Glomerular endothelial cell (primary cell): ENCODE measurements at places on chromosomes 7 and 10.

- DNase-seq = no peak
Measured at GRCh38 chr10:43665054-43665453, 16.4 kb upstream of the ZNF32 start.

GRCh38 chr10:42875798-42876341 is 93.3 kb downstream of the BMS1 start:
- no peak for DNase-seq

DNA sequence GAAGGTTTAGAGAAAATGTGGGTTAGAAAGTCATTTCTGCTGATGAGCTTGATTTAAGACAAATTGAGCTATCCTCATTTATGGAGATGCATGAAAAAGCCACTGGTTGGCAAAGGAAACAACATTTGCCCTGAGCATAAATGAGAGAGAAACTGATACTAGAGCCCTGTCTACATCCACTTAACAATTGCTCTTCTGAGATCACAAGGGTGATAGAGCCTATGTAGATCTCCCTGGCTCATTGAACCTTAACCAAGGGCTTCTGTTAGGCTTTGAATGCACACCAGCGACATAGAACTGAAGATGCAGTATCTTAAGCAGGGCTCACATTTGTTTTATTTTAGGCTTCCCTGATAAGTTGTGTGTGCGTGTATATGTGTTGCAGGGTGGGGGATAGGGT is 35.0 kb downstream of the GPR141 start:
- no peak for DNase-seq

- DNase-seq = no peak
Measured at GRCh38 chr7:140304191-140304799, 94.0 kb downstream of the SLC37A3 start.

GRCh38 chr10:100122780-100123179 is 41.1 kb upstream of the CPN1 start:
- DNase-seq = no peak

DNA sequence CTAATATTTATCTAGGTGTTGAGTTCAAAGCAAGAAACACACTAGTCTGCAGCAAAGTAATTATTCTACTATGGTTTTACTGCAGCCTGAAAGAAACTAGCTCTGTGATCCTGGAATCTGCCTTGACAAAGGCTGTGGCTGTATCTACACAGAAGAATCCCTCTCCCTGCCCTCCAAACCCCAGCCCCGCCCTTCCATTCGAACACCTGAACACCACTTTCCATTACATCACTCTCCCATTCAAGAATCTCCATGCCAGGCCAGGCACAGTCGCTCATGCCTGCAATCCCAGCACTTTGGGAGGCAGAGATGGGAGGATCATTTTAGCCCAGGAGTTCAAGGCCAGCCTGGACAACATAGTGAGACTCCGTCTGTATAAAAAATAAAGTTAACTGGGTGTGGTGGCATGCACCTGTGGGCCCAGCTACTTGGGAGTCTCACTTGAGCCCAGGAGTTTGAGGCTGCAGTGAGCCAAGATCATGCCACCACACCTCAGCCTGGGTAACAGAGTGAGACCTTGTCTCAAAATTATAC is 23.3 kb downstream of the LRRC20 start:
- DNase-seq = no peak

- no peak for DNase-seq
Measured at GRCh38 chr7:89593125-89593524, 561.1 kb upstream of the STEAP1 start.

GRCh38 chr7:44286618-44287487 is 38.5 kb downstream of the CAMK2B start:
- no peak for DNase-seq

- no peak for DNase-seq
Measured at GRCh38 chr7:30846378-30846777, 65.3 kb upstream of the AQP1 start.

DNA sequence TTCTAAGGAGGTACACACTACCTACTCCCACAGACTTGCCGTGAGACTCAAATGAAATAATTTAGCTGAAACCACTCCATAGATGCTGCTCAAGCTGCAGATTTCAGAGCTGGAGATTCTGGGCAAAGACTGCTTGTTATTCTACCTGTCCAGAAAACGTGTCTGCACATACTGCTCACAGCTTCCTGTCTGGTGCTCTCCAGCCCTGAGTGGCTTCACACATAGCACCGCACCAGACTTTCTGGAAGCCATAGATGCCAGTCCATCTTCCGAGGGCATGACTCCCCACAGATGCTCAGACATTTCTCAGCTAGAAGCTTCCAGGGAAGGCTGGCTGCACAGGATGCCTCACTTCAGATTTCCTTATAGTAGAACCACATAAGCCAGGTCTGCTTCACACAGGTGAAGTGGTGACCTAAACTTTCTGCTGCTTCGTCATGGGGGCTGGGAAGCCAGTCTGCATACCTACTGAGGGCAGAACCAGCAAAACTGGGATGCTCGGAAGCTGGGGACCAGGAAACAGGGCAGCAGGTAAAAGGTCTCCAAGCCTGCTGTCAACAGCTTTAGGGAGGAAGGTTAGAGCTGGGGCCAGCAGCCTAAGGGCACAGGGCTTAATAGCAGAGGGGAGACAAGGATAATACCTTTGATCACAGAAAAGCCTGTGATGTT is 18.2 kb downstream of the CCDC6 start:
- DNase-seq = no peak

- no peak for DNase-seq
Measured at GRCh38 chr7:104509874-104510273, 181.5 kb downstream of the LHFPL3 start.

- DNase-seq = no peak
Measured at GRCh38 chr10:21519941-21520436, 5.5 kb downstream of the SKIDA1 start.

DNA sequence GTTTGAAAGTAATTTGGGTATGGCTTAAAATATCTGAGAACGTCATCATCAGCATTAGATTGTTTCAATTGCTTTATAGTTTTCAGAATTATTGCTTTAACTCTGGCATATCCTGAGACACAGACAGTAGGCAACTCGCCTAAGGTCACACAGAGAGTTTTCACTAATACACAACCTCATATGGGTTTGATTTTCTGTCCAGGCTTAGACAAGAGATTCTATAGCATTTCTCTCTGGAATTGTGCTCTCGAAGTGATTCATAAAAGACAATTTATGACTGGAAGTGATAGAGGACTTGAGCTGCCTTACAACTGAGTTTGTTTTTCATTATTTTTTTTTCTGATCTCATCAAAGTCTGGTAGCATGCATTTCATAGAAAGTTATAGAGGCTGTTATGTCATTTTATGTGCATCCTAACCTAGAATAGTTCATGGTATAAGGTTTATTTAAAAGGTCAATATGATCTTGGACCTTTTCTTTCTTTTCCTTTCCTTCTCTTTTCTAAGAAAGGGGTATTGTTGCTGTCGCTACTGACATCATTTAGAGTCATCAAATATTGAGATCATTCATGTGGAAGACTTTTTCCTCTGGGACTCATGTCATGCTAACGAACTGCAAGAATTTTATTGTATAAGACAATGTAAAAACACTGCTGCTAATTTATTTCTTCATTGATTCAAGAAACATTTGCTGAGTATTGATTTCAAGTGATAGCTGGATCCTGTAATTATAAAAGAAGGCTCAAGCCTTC is 278.2 kb downstream of the PLXDC2 start:
- no peak for DNase-seq

GRCh38 chr7:111138193-111138569 is 47.3 kb downstream of the LRRN3 start:
- DNase-seq = no peak

GRCh38 chr10:130254662-130255061 is 118.5 kb downstream of the GLRX3 start:
- DNase-seq = no peak

DNA sequence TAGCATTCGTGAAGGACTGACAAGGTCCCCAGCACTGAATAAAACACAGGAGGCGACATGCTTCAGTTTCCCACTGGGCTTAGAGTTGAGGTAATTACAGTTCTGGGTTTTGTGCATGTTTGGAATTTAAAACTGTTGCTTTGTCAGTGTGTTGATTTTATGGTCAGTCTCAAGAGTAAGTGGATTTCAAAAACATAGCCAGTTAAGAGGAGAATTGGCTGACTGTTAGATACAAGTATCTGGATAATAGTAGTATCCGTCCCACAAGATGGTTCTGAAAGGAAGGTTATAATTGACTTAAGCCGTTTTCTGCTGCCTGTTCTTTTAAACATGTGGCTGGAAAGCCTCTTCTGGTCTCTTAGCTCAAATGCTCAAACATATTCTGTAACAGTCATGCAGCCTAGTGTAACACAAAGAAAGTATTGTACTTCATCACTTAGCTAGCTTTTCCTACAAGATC is 170.9 kb downstream of the POLR1F start:
- DNase-seq = no peak

DNA sequence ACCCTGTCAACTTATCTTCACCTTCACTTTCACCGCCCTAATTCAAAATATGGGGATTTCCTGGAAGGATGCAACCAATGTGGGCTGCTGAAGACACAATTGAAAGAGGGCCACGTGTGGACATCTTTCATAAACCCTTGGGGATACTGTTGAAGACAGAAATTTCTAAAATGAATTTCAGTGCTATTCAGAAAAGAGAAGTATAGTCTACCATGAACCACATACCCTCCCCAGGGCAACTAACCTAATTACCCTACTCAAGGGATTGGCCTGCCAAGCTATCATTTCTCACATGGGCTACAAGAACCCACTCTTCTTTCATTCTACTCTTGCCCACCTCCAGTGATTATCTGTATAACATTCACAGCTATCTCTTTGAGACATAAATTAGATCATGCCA is 226.0 kb downstream of the PHTF2 start:
- DNase-seq = no peak

DNA sequence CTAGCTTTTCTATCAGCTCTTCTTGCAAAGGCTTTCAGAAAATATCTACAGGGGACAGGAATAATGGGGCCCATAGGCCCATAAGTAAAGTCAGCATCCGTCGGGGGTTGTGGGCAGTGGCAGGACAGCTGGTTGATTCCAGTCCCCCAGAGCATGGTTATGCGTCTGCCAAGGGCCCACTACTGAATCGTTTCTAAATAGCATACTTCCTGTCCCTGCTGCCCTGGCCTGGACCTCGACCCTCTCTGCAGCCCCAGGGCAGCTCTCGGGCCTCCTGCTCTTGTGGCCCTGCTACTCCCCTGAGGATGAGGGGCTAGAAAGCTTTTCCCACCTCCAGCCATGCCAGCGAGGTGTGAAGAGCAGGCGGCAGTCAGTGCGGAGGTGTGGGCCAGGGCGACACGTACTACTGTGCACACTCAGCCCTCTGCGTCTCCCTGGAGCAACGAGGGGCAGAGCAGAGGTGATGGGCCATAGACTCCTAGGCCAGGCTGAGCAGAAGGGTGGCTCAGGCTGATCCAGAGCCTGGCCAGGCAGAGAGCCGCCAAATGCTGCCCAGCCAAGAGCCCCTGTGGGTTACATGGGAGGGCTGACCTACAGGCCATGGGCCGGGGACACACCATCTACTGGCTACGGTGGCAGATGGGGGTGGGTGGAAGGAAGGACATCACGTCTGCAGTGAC is 4.7 kb upstream of the OPN4 start:
- no peak for DNase-seq

DNA sequence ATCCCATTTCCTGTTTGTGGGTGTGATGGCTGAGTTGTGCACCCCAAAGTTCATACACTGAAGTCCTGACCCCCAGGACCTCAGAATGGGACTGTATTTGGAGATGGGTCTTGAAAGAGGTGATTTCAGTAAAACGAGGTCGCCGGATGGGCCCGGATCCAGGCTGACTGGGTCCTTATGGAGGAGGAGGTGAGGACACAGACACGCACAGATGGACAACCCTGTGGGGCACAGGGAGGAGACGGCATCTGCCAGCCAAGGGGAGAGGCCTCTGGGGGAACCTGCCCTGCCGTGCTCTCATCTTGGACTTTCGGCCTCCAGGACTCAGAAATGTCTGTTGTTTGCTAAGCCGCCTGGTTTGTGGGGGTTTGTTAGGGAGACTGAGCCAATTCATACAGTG is 61.1 kb downstream of the PTPRN2 start:
- DNase-seq = no peak

- DNase-seq = no peak
Measured at GRCh38 chr7:108046952-108047506, 44.1 kb upstream of the LAMB1 start.

DNA sequence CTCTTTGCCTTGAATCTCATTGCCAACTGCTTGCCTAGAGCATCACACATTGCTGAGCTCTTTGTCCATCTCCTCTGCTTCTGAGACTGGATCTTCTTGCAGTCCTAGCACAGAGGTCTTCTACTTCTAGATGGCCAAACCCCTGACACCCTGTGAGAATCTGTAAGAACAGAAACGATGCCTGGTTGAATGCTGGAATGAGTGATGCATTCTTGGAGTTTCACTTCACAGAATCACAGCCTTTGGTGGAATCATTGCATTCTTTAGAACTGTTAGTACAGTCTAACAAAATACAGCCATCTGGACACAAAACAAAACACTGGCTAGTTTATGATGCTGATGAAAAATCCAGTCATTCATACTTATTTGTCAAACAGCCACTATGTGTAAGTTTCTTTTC is 141.7 kb upstream of the ITGB1 start:
- no peak for DNase-seq

GRCh38 chr10:70321897-70322890 is 38.4 kb upstream of the NPFFR1 start:
- no peak for DNase-seq

DNA sequence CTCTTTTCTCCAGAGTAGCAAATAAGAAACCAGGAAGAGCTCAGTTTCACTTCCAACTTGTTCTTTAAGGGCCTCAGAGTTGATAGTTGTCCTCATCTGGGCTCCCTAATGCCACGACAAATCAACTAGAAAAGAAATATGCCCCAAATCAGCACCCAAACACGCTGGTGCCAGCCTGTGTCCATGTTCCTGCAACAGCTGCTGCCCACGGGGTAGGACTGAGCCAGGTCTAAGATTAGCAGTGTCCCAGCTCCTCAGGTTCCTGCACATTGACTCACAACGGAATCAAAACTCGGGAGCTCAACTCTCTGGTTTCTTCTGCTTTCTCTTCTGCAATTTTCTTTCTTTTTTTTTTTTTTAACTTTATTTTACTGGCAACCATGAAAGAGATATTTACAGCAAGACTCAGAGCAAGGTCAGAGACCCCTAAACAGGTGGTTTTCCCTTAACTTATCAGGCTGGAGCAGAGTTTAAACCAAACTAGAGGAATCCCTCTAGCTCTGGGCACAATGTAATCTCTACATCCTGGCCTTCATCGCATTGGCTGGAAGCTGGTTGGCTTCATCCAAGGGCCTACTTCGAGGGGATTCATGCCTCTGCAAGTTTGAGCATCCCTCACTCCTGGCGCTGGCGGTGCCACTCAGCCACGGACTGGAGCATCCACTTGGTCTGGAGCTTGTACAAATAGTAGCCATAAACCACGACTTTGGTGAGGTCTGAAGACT is 126.1 kb downstream of the PFKFB3 start:
- DNase-seq = no peak
